Panc1 (cell line): ENCODE measurements at places on chromosomes 2 and 18. TPM values are rescaled to one million over a fixed set of nuclear protein-coding genes. Genes with fewer than 3 reads are reported as not detected.

GRCh38 chr2:159706385-159706980 is 5.8 kb upstream of the MARCHF7 start:
- peaks cover 14% of the 10 kb centered on the region for H3K4me1 ChIP-seq
- H3K4me3 ChIP-seq = no peak overlapping the region
- H3K27me3 ChIP-seq = no peaks in the 10 kb centered on the region
- no peaks in the 10 kb centered on the region for H3K36me3 ChIP-seq
- no peak overlapping the region for H3K27ac ChIP-seq
- DNase-seq = no peak

GRCh38 chr18:9885170-9886004 is at the start of gene TXNDC2:
Gene TXNDC2 (plus strand): TSS chr18:9885973. CDS start chr18:9886681, 708 bp downstream.
- no peaks in the 10 kb centered on the region for H3K27me3 ChIP-seq
- H3K4me3 ChIP-seq = no peak within 1 kb of the TSS
- no peak within 1 kb of the TSS for H3K27ac ChIP-seq
- DNase-seq = no peak
- H3K36me3 ChIP-seq = no peaks in the 10 kb centered on the region

DNA sequence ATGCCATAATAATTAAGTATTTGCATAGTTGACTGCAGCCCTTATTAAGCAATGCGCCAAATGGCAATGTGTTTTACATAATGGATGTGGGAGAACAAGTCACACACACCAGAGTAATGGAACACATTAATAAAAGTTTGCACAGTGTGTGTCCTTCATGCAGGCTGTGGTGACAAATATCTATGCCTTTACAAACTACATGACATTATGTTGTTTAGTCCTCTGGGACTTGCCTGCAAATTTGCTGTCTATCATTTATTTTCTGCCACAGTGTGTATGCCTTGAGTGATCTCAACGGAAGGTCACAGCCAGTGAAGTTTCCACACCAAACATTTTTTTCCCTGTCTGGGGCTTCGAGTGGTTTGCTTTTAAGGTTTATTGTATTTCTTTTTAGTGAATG is 175.2 kb upstream of the TMEFF2 start:
- no peak overlapping the region for H3K4me3 ChIP-seq
- H3K4me1 ChIP-seq = no peaks in the 10 kb centered on the region
- H3K27me3 ChIP-seq = no peaks in the 10 kb centered on the region
- no peak overlapping the region for H3K27ac ChIP-seq

DNA sequence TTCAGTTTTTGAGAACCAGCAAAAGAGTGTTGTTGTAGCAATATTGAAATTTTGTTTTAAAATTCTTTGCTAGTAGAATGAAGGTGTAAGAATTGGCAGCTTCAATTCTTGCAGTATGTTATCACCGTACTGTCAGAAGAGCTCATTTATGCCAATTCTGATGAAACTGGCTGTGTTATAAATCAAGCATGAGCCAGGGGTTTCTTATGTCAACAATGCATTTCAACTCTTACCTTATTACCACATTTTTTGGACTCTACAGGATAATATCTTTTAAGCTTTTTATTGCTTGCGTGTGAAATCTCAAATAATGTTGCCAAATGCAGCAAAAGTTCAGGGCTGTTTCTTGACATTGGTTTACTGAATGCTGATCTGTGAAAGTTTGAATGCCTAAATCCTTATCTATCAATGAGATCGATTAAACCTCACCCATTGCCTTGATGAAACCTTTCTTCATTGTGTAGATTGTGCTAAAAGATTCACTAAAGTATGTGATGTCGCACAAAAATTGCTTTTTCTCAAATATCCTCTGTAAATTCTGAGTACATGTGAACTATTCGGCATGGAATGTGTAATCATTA is 1389.3 kb upstream of the ZEB2 start:
- DNase-seq = no peak
- no peak overlapping the region for H3K4me3 ChIP-seq
- H3K36me3 ChIP-seq = no peaks in the 10 kb centered on the region
- no peaks in the 10 kb centered on the region for H3K4me1 ChIP-seq

- no peak for DNase-seq
- no peak overlapping the region for H3K4me3 ChIP-seq
- no peaks in the 10 kb centered on the region for H3K4me1 ChIP-seq
- no peaks in the 10 kb centered on the region for H3K36me3 ChIP-seq
- no peak overlapping the region for H3K27ac ChIP-seq
Observed at GRCh38 chr2:136927156-136927555, 161.8 kb downstream of the THSD7B start.

GRCh38 chr2:237873421-237873831 is 14.0 kb downstream of the RAMP1 start:
- H3K27ac ChIP-seq = no peak overlapping the region; the same call in 1 of the 2 replicates
- no peak overlapping the region for H3K4me3 ChIP-seq
- no peaks in the 10 kb centered on the region for H3K27me3 ChIP-seq
- peaks cover 16% of the 10 kb centered on the region for H3K4me1 ChIP-seq
- no peaks in the 10 kb centered on the region for H3K36me3 ChIP-seq

DNA sequence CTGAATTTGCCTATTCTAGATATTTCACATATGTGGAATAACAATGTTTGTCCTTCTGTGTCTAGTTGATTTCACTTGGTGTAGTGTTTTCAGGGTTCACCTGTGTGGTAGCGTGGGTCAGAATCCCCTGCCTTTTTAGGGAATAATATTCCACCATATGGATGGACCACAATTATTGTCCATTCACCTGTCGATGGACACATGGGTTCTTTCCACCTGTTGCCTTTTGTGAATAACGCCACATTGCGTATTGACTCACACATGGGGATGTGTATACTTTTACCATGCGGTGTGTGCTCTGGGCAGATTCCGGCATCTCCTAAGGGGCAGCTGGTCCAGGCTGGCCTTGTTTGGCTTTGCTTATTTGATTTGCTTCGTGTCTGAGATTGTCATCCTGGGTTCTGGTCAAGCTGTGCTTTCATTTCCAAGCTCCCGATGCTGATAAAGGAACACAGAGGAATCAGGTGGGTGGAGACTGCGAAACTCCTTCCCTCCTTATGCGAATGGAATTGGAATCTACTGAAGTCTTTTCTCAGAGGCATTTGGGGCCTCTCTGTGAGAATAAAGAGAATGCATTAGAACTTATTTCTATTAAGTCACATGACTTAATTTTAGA is 18.9 kb upstream of the ALLC start:
- H3K27ac ChIP-seq = no peak overlapping the region
- no peaks in the 10 kb centered on the region for H3K4me1 ChIP-seq
- H3K4me3 ChIP-seq = no peak overlapping the region
- no peak for DNase-seq
- H3K27me3 ChIP-seq = peaks cover 4% of the 10 kb centered on the region; the same call in 1 of the 2 replicates

GRCh38 chr2:234427081-234428061 is 69.5 kb downstream of the ARL4C start:
- H3K36me3 ChIP-seq = no peaks in the 10 kb centered on the region
- DNase-seq = no peak
- H3K27ac ChIP-seq = peak overlapping the region; percentile 69
- no peaks in the 10 kb centered on the region for H3K27me3 ChIP-seq
- H3K4me3 ChIP-seq = no peak overlapping the region
- peaks cover 14% of the 10 kb centered on the region for H3K4me1 ChIP-seq

GRCh38 chr2:235149240-235149659 is 197.4 kb downstream of the SH3BP4 start:
- no peaks in the 10 kb centered on the region for H3K4me1 ChIP-seq
- peaks cover 15% of the 10 kb centered on the region; the same call in 1 of the 2 replicates for H3K27me3 ChIP-seq
- no peaks in the 10 kb centered on the region for H3K36me3 ChIP-seq
- H3K27ac ChIP-seq = no peak overlapping the region
- no peak for DNase-seq

DNA sequence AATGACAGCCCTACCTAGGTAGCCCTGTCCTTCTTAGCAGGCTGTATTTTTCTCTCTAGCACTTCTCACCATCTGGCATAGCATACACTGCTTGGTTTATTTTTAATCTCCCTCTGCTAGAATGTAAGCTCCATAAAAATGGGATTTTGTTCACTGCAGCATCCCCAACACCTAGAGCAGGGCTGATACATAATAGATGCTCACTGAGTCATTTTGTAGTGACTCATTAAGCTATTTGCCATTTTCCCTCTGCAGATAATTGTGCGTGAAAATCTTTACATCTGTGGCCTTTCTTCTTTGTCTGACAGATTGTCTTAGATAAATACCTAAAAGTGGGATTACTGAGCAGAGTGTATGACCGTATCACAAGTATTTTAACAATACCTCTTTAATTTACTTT is 82.5 kb downstream of the CERS6 start:
- no peaks in the 10 kb centered on the region for H3K27me3 ChIP-seq
- no peaks in the 10 kb centered on the region for H3K36me3 ChIP-seq
- DNase-seq = no peak

The CGREF1 gene
- 10.1 TPM for total RNA-seq

The IAH1 gene
- 72.2 TPM for total RNA-seq

The INPP1 gene
- 10.8 TPM for total RNA-seq

The RNPEPL1 gene
- total RNA-seq = 88.2 TPM

The BOK gene
- total RNA-seq = 39.1 TPM

The GNAL gene
- 0.44 TPM for total RNA-seq
